A549 treated with DMSO at 1 μM for 4 hours (cell line): ENCODE measurements at places on chromosomes 1 and 21. TPM values are rescaled to one million over a fixed set of nuclear protein-coding genes. Genes with fewer than 3 reads are reported as not detected.

MR1 gene
- total RNA-seq: 7.2 to 10.0 TPM (median 8.0 TPM) in 5 replicates

PRAMEF10 gene
- total RNA-seq: not detected in 5 replicates

SLAMF9 gene
- 0.17 to 0.41 TPM (median 0.31 TPM) in 5 replicates for total RNA-seq

PTGFR gene
- not detected in 5 replicates for total RNA-seq
